CD4-positive, alpha-beta T cell treated with Interleukin-17A for 4 hours (primary cell): ENCODE measurements at places on chromosomes 16 and 17.

GRCh38 chr17:7684851-7685532 lies 2.3 kb downstream of the TP53 start:
- DNase-seq: no peak

GRCh38 chr16:89709716-89710432 lies 8.4 kb upstream of the SPATA2L start:
- DNase-seq: no peak

GRCh38 chr17:55037828-55038227 lies 69.3 kb downstream of the STXBP4 start:
- no peak for DNase-seq

DNA sequence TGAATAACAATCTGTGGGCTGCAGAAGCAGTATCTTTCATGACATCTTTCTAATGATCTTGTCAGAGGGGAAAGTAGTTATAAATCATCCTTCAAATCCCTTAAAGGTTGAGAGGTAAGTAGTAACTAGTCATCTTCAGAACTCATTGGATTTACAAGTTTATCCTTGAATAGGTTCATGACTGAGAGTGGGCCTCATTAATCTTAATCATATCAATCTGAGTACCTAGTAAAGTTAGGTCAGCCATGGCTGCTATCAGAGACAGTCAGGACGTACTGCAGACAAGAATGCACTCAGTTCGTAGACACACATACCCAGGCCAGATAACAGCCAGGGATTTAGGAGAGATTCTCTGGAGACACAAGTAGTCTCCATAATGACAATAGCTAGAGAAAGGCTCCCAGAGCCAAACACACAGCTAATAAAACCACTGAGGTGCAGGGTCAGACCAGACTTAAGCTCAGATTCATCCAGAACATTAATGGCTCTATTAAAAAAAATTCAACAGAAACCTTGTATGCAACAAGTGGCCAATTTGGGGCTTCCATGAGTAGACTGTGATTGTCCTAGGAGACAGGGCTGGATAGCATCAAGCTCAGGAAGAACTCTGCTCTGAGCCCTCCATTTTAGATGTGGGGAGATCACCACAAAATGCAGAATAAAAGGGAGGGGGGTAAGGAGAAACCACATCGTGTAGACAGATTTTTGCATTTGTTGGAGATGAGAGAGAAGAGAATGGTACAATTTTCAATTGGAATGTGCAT lies 65.8 kb downstream of the TBX4 start:
- no peak for DNase-seq

DNA sequence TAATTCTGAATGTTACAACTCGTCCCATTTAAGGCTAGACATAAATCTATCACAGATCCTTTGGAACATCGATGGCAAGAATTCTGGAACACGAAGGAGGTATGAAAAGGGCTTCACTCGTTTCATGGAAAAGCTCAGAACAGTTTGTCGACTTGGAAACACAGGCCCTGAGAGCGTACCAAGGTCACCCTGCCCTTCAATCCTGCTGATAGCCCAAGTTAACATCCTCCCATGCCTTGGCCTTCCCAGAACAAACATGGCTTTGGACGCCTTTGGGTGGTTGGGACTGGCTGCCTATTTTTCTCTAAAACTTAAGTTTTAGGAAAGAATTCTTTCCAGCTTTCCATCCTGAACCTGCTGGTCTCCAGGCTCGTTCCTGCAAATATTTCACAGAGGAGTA lies 396.1 kb downstream of the MAF start:
- DNase-seq: no peak

GRCh38 chr17:82653651-82654528 lies 5.6 kb upstream of the WDR45B start:
- no peak for DNase-seq
